ENCODE measurements at places on chromosomes 4 and X. TPM values are rescaled to one million over a fixed set of nuclear protein-coding genes. Genes with fewer than 3 reads are reported as not detected.

CNGA1 gene
- total RNA-seq, result not detected

VCX3B gene
- total RNA-seq, result not detected

GATA1 gene
- total RNA-seq, result not detected

SPANXA1 gene
- total RNA-seq, result not detected

FATE1 gene
- not detected for total RNA-seq

WDR17 gene
- 0.64 TPM for total RNA-seq

ARSJ gene
- total RNA-seq, result 34.6 TPM

RASL11B gene
- total RNA-seq, result 4.5 TPM

UGT2B10 gene
- not detected for total RNA-seq

DRD5 gene
- total RNA-seq, result not detected

CSN3 gene
- total RNA-seq, result not detected

ANTXR2 gene
- 93.1 TPM for total RNA-seq

CCNB3 gene
- 0.24 TPM for total RNA-seq

TCEAL4 gene
- total RNA-seq, result 39.4 TPM

FAM3A gene
- 33.1 TPM for total RNA-seq

SYP gene
- not detected for total RNA-seq

SPARCL1 gene
- total RNA-seq, result 1.0 TPM
